Mesenchymal stem cell (in vitro differentiated cells and primary cell): ENCODE measurements at places on chromosomes 12 and 14.

DNA sequence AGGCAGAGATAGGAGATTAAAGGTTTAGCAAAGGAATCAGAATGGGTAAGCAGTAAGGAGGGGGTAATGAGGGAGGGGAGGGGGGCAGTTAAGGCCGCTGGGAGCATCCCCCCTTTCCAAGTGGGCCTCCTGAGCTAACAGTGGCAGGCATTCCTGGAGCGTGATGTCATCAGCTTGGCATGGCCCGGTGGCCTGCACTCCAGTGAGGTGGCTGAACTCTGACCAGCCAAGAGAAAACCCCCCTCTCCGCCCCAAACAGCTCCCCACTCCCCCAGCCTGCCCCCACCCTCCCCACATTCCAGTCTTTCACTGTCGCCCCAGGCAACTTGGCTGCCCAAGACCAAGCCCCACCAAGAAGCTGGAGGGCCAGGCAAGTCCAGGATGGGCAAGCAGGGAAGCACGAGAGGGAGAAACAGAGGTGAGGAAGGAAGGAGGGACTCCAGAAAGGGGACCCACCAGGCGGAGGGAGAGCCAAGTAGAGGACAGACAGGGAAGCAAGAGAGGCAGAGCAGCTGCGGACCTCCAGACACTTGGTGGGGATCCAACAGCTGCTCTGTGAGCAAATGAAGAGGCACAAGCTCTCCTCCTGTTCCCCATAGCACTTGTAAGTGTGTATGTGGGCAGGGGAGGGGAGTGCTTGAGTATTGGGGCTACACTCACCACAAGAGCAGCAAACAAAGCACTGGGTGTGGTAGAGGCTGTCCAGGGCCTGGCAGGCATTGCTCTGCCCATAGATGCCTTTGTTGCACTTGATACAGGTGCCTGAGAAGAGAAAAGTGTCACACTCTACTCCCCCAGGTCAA is 4.5 kb downstream of the AJUBA start:
- DNase-seq, result peak; percentile 66

GRCh38 chr12:68882251-68882964 is 50.6 kb downstream of the CPM start:
- no peak for DNase-seq

DNA sequence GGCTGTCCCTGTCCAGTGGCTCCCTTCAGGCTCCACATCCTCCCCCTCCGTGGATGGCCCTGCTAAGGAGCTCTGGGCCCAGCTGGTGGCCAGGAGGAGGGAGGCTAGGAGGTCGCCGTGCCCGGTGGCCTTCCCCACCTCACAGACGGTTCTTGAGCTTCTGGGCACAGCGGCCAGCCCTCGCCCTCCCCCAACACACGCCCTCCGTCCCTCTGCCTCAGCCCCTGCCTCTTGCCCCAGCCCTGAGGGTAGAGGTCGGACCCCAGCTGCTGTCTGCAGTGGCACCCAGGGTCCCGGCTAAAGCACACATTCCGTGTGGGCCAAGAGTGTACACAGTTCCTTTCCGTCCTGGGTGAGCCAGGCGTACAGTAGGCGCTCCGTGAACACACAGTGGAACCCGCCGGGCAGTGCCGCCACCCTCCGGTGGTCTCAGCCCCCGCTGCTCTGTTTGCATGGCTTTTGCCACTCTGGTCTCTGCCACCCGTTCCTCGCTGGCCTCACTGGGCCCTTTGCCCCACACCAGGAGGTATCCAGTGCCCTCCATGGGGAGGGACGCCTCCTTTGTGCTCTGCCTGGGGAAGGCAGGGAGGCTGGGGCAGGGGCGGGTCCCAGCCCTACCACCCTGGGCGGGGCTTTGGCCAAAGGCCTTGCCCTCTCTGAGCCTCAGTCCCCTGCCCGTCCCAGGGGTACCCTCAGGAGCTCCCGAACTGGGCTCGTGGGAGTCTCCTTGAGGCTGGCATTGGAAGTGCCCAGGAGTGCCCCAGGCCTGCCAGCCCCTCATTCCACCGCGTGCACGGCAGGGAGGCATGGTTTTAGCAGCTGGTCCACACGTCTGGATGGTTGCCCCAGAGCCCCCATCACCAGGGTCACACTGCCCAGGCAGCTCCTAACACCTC is 13.0 kb downstream of the TRMT61A start:
- no peak for DNase-seq

GRCh38 chr12:1815814-1816729 is 4.3 kb upstream of the LRTM2 start:
- peak; percentile 60 for DNase-seq

DNA sequence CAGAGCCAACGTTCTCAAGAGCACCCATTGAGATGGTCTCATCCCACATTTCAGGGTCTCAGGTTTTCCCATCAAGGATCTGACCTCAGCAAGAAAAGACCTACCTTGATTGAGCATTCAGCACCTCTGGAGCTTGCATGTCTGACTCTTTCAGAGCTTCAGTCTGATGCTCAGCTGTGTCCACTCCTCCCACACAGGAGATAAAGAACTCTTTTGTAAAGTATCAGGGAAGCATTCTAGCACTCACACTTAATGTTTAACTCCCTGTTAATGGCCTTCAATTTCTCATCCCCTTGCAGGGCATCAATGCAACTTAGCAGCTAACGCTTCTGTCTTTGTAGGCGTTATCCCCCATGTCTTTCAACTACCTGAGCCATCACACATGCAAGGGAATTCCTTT is 124.1 kb downstream of the GALC start:
- DNase-seq, result no peak

- DNase-seq, result no peak
Measured at GRCh38 chr12:62660756-62661155, 194.1 kb downstream of the MON2 start.

- peak; percentile 11 for DNase-seq
Measured at GRCh38 chr12:1346126-1346525, 248.3 kb downstream of the FBXL14 start.

- no peak for DNase-seq
Measured at GRCh38 chr12:25456474-25456873, 96.6 kb downstream of the LMNTD1 start.

GRCh38 chr12:112676507-112676906 is 115.0 kb upstream of the RPH3A start:
- no peak for DNase-seq

- DNase-seq, result peak; percentile 31
Measured at GRCh38 chr14:66920196-66920595, 269.0 kb upstream of the GARIN2 start.

DNA sequence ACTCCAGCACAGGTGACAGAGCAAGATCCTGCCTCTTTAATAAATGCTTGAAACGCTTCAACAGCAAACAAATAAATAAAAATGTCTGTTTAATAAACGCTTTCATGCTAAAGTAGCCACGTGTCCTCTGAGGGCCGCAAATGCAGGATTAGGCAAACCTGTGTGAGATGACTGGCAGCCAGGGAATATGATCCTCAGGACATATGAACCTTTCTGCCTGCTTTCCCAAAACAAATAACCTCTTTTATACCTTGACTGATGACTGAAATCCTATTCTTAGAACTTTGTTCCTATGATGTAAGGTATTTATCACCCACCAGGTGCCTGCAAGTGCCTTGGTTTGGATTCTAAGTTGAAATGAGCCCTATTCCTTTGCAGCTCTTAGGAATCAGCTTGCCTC is 14.5 kb upstream of the FLVCR2 start:
- DNase-seq, result no peak

- DNase-seq, result no peak
Measured at GRCh38 chr14:42732005-42732404, 1125.3 kb downstream of the LRFN5 start.

DNA sequence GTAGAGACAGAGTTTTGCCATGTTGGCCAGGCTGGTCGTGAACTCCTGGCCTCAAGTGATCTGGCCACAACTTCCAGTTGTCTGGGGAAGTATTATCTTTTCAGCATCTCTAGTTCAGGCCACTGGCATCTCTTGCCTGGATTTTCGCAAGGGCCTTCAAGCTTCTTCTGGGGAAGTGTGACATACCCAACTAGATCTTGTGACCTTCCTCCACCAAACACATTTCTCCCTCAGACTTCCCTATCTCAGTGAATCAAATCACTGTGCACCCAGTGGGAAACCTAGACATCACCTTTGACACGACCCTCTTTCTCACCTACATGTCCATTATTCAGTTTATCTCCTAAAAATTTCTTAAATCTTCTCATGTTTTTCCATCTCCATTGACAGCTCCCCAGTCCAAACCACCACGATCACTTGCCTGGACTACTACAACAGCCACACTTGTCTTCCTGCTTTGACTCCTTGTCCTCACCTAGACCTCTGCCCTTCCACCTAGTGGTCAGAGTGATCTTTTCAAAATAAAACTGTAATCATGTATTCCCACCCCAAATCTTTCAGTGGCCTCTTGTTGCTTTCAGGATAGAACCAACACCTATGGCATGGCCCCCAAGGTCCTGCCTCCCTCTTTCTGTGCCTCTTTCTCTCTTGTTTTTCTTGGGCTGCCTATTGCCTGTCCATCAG is 3.3 kb downstream of the EEF1AKMT3 start:
- no peak for DNase-seq
